ENCODE measurements at places on chromosomes 1 and 21.

DNA sequence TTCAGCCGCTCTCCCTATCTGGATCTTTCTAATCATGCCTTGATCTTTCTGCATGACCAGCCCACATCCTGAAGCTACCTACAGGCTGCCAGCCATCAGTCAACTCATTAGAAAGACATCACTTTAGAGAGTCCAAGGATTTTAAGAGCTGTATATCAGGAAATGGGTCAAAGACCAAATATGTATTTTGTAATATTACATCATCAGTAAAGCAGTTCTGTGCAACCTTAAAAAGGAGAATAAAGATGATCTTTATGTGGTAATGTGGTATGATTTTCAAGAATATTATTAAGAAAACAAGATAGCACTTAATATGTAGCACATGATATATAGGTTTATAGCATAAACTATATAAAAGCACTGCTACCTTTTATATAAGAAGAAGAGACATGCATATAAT, 47.6 kb downstream of the SLC30A7 start:
- no peak for DNase-seq

DNA sequence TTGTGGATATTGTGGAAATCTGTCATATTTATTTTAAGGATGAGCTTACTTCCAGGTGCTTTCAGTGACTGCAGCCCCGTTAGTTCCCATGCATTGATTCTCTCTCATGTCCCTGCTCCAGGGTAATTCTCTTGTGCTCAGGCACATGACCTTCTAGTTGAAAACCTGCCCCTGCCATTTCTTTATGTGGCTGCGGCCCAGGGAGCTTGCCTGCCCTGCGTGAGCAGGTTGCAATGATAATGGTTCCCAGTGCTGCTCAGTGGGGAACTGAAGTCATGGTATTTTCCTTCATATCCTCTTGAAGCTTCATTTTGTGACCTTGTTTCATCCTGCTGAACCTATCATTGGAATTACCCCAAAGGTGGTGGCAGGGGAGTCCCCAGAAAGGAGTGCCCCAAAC, 229.8 kb downstream of the DISC1 start:
- no peak for DNase-seq

- no peak for DNase-seq
Measured at GRCh38 chr21:40938611-40939010, 91.7 kb upstream of the DSCAM start.

DNA sequence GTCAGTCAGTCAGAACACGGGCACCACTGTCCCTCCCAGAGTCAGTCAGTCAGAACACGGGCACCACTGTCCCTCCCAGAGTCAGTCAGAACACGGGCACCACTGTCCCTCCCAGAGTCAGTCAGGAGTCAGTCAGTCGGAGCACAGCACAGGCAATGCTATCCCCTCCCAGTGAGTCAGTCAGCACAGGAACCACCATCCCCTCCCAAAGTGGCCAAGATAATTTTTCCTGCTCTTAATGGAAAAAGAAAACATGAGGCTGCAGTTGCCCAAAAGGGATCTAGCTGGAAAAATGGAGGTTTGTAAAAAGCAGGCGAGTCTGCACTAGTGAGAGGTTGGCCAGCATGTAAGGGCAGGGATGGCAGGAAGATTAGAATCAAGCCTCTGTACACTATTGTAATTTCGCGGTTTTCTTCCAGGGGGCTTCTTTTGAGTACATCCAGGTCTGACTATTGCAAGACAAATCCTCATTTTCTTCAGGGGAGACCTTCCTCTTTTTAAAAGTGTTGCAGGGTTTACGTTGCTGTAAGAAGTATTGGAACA, 213.8 kb downstream of the SIPA1L2 start:
- DNase-seq, result no peak
